Lower lobe of right lung (tissue), 2 donors: ENCODE measurements at places on chromosomes 12 and 14. TPM values are rescaled to one million over a fixed set of nuclear protein-coding genes. Genes with fewer than 3 reads are reported as not detected.

GRCh38 chr12:88398031-88398430 is 182.2 kb downstream of the KITLG start:
- no peak for DNase-seq

DNA sequence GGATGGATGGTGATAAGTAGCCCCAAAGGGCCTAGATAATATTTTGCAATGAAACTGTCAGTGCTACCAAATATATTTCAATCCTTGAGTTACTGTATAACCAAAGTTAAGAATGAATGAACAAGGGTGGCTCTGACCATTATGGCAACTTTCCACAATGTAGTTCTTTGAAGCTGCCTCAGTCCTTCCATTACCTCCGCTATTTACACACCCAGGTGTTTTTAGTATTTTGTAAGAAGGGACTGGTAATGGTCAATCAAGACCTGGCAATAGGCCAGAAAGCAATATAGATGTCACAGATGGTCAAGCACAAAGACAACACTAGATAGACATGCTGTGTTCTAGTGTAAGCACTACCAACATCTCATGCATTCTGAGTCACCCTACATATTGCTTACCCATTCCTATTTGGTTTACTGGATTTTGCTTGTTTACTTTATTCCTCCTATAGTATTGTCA is 16.3 kb downstream of the DUSP16 start:
- no peak for DNase-seq

HCAR1 gene
- 1.6 TPM for total RNA-seq

GRCh38 chr12:103455020-103455763 is 40.6 kb downstream of the C12orf42 start:
- no peak for DNase-seq

- no peak for DNase-seq
These were observed 75.9 kb downstream of the DNAI7 start for GRCh38 chr12:25119020-25119419.
